Left lobe of liver (tissue), 2 donors: ENCODE measurements at places on chromosomes 7 and 10. TPM values are rescaled to one million over a fixed set of nuclear protein-coding genes. Genes with fewer than 3 reads are reported as not detected.

Gene OR2A5
- not detected for total RNA-seq

- no peak for DNase-seq
Measured at GRCh38 chr10:16724509-16724908, 92.7 kb downstream of the RSU1 start.

- DNase-seq = no peak
Measured at GRCh38 chr7:136359333-136359903, 382.3 kb upstream of the MTPN start.

Gene IL15RA
- total RNA-seq = 8.4 TPM

GRCh38 chr10:71093531-71093930 is 118.8 kb upstream of the UNC5B start:
- peak; percentile 15 for DNase-seq

DNA sequence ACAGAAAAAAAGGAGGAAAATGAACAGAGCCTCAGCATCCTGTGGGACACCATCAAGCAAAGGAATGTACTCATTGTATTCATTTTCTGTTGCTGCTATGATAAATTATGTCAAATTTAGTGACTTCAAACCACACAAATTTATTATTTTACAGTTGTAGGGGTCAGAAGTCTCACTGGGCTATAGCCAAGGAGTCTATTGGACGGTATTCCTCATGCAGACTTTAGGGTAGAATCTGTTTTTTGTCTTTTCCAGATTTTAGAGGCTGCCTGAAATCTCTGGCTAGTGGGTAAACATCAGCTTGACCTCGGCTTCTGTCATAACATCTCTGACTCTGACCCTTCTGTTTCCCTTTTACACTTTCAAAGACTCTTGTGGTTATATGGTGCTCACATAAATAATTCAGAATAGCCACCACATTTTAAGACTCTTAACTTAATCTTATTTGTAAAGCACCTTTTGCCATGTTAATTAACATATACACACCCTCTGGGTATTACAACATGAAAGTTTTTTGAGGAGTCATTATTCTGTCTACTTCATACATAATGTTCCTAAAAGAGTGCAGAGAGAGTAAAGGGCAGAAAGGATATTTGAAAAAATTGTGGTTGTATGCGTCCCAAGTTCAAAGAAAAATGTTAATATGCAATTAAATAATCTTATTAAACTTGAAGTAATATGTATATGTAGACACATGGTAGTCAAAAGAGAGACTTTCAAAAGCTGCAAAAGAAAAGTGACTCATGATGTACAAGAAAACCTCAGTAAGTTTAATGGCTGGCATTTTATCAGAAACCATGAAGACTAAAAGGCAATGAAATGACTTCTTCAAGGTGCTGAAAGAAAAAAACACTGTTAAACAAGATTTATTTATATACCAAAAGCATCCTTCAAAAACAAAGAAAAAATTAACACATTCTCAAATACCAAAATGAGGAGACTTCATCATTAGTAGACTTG is 70.8 kb upstream of the MEOX2 start:
- no peak for DNase-seq

Gene ZNF804B
- not detected for total RNA-seq

DNA sequence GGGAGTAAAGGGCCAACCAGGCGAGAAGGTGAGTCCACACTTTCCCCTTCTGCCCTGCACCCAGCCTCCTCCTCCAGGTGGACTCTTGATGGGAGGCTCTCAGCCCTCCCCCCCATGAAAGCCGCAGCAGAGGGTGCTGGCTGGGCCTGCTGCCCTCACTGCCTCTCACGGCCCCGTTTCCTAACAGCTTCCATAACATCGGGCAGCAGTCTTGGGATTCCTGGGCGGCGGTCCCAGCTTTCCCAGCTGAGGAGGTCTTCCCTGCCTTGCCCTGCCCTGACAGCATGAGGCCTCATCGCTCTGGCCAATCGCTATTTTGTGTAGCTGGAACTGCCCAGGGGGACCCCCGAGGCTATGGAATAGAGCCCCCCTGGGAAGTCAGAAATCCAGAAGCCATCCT is 76.3 kb downstream of the COL13A1 start:
- DNase-seq = no peak

GRCh38 chr10:3425716-3426115 is 253.1 kb upstream of the PITRM1 start:
- no peak for DNase-seq

Gene PIK3AP1
- total RNA-seq = 35.7 TPM

GRCh38 chr7:5478568-5479430 is 55.2 kb upstream of the TNRC18 start:
- DNase-seq = no peak

- no peak for DNase-seq
Measured at GRCh38 chr10:77919713-77920108, 6.8 kb downstream of the DLG5 start.

DNA sequence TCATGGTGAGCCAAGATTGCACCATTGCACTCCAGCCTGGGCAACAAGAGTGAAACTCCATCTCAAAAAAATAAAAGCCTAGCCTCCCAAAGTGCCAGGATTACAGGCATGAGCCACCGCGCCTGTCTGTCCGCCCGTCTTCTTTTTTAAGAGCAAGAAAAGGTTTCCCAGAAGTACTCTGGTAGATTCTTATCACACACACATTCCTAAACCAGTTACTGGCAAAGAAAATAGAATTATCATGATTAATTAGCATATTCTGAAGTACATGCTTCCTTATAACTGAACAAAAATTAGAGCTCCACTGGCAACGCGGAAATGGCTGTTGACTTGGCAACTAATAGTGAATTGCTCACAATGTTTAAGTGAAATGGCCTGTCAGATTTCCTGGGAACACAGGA is 87.0 kb downstream of the ADK start:
- DNase-seq = no peak

DNA sequence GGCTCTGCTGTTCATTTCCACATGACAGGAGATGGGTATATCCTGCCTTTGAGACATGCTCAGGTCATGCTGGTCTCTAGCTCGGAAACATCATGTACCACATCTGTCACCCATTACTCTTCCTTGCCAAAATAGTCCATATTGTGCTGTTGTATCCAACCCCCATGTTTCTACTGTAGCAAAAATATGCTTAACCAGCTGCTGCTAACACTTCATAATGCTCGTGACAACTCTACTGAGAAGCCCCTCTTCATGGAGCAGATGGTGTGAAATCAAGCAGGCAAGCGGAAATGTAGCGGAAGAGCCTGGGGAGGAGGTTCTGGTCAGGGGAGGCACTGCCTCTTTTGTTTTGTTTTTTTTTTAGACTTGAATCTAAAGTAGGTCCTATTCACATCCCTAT is 82.9 kb downstream of the NPY start:
- DNase-seq = no peak

- DNase-seq = no peak
Measured at GRCh38 chr10:69202332-69202731, 17.8 kb upstream of the HKDC1 start.

DNA sequence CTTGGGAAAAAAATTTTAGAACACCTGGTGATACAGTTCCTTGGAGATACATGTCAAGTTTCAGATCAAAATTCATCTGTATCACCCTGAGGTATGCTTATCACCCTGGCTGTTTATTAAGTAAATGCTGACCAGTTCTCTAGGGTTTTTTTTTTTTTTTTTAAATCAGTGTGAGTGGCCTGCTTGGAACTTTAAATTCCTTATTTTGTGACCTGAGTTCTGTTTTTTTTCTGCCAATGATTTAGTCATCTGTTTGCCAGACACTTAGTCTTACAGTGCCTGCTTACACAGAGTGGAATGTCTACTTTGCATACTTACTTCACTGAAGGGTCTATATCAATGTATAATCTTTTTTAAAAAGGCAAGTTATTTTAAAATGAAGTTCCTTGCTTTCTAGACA is 1.8 kb downstream of the TSPAN13 start:
- no peak for DNase-seq

Gene SAMD9
- total RNA-seq = 1.5 TPM

Gene CDHR1
- total RNA-seq = 0.13 TPM

Gene PCLO
- total RNA-seq = 0.33 TPM

GRCh38 chr10:78165617-78166016 is 132.0 kb downstream of the RPS24 start:
- no peak for DNase-seq

Gene COL17A1
- total RNA-seq = 0.13 TPM

- DNase-seq = no peak
Measured at GRCh38 chr7:26328498-26329390, 37.1 kb downstream of the SNX10 start.

- no peak for DNase-seq
Measured at GRCh38 chr10:124066126-124066700, 27.2 kb downstream of the CHST15 start.

GRCh38 chr7:15086131-15086611 is 183.6 kb upstream of the DGKB start:
- DNase-seq = no peak

GRCh38 chr10:5949009-5949759 is 28.2 kb downstream of the IL15RA start:
- DNase-seq = peak; percentile 65

DNA sequence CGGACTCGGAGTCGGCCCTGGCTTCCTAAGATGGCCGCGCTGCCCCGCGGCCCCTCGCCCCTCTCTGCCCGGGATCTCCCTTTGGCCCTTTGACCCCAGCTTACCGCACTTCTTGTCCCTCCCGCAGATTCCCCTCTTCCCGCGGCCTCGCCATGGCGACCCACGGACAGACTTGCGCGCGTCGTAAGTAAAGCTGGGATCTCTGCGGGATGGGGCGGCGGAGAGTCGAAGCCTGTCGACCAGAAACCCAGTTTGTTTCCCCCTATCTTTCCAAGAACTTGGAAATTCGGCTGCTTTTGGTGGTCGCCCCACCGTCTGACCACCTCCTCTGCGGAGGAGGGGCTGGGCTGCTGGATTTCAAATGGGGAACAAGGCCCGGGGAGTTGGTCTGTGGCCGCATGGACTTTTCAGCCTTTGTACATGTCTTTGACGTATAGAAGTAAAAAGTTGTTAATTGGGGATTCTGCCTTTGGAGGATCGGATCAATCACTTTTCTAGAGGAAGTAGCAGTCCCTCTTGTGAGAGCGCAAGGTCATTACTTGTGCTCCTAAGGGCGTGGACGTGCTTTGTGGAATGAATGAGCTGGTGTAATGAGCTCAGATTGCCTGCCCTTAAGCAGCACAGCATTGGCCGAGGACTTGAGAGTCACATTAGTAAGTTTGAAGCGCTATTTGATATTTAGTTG is 553 bp downstream of the VDAC2 start:
- DNase-seq = no peak

GRCh38 chr7:33764752-33765451 is 140.4 kb upstream of the BMPER start:
- DNase-seq = no peak

GRCh38 chr7:125618516-125618915 is 688.9 kb upstream of the POT1 start:
- no peak for DNase-seq

DNA sequence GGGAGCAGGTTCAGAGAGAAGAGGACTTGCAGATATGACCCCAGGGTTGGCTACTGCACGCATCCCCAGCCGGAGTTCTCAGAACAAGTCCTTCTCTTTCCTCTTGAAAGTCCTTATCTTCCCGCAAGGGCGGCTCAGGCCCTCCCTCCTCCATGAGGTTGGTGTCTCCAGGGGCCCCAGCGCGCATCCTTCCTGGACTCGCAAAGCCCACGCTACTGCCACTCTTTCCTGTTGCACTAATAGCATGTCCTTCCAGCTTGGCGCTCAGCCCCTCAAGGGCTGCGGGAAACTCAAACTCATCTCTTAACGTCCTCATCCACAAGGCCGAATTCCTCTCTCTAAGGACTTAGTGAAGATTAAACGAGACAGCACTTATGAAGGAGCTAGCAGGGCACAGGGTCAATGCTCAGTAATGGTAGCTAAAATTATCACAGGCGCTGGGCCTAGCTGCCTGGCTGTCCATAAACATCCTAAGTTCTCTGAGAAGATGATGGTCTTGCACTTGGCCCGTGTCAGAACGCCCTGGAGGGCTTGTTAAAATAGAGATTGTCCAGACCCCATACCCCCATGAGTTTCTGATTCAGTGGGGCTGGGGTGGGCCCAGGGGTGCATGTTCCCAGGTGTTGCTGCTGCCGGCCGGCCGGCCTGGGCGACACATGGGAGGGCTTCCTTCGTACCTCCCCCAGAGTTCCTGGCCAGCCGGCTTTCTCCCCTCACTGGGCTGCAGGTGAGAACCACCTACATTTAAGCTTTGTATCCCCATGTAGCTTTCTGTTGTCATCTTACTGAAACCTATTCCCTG is 261.4 kb downstream of the COBL start:
- no peak for DNase-seq

DNA sequence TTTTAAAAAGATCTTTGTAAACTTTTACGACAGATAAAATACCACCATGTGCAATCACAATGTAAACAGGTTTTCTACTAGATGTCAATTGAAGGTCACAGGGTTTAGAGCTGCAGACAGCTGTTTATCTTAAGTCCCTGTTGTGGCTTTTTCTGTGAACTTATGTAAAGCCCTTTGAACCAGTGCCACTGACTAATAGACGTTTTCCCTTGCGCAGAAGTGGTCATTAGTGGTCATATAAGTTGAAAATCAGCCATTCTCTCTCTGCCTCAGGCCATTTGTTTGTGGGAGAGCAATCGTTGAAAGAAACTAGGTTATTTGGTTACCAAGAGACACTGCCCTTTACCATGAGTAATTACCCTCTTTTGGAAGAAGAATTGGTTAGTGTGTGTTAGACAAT is 23.9 kb downstream of the CACNB2 start:
- no peak for DNase-seq

Gene PCDH15
- total RNA-seq = not detected

GRCh38 chr7:111853201-111853990 is 291.1 kb upstream of the IMMP2L start:
- no peak for DNase-seq

- DNase-seq = no peak
Measured at GRCh38 chr7:78607099-78607498, 808.5 kb downstream of the PHTF2 start.

Gene DRGX
- not detected for total RNA-seq

Gene OR2F2
- not detected for total RNA-seq

Gene TMEM196
- total RNA-seq = not detected

Gene CPED1
- total RNA-seq = 34.6 TPM

GRCh38 chr7:12685550-12685949 is 1.9 kb upstream of the ARL4A start:
- no peak for DNase-seq

GRCh38 chr7:136947347-136947746 is 78.9 kb downstream of the CHRM2 start:
- no peak for DNase-seq

DNA sequence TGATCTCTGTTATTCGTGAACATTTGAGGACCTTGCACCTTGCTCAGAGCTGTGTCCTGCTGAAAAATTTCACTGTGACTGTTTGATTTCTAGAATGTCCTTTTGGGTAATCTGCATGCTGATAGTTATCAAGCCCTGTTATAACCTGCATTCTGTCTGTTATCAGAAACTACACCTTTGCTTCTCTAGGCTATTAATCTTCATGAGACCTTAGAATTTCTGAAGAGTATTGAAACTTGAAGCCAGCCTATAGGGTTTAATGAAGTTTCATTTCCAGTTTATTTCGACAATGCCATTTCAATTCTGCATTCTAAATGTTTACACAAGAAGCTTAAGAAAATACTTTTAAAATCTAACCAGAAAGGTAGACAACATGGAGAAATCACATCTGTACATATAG is 856.2 kb downstream of the SORCS1 start:
- DNase-seq = no peak
